ENCODE measurements at places on chromosomes 1 and 21.

DNA sequence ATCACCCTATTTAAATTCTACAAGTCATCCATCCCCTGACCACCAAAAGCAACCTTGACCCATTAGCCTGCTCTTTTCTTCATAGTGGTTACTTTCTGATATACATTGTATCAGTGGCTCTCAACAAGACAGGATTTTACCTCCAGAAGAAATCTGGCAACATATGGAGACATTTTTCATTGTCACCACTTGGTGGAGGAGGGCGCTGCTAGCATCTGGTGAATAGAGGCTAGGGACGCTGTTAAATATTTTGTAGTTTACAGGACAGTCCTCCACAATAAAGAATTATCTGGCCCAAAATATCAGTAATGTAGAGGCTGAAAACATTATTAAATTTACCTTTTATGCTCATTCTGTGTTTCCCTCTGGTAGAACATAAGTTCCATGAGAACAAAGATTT is 6.1 kb downstream of the HSPA13 start:
- DNase-seq: no peak

GRCh38 chr1:66176012-66176715 is 357.8 kb upstream of the SGIP1 start:
- DNase-seq: no peak

DNA sequence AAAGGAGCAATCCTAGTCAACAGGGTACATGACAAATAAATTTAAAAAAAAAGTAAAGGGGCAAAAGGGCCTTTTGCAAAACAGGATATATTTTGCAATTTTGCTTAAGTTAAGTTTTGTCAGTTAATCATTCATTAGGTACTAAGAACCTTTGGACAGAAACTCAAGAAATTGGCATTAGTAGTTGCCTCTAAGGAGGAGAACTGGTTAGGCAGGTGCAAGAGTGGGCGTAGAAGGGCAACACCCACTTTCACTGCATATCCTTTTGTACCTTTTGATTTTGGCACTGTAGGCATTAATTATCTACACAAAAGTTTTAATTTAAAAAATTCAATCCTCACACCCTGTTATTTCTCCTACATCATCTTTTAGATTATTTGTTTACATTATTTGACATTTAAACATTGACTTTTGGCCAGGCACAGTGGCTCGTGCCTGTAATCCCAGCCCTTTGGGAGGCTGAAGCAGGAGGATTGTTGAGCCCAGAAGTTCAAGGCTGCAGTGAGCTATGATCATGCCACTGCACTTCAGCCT is 4.3 kb downstream of the DDAH1 start:
- no peak for DNase-seq

- no peak for DNase-seq
Observed at GRCh38 chr1:168488138-168488537, 55.7 kb downstream of the XCL2 start.

GRCh38 chr1:174051956-174052355 is 29.8 kb upstream of the RC3H1 start:
- no peak for DNase-seq

DNA sequence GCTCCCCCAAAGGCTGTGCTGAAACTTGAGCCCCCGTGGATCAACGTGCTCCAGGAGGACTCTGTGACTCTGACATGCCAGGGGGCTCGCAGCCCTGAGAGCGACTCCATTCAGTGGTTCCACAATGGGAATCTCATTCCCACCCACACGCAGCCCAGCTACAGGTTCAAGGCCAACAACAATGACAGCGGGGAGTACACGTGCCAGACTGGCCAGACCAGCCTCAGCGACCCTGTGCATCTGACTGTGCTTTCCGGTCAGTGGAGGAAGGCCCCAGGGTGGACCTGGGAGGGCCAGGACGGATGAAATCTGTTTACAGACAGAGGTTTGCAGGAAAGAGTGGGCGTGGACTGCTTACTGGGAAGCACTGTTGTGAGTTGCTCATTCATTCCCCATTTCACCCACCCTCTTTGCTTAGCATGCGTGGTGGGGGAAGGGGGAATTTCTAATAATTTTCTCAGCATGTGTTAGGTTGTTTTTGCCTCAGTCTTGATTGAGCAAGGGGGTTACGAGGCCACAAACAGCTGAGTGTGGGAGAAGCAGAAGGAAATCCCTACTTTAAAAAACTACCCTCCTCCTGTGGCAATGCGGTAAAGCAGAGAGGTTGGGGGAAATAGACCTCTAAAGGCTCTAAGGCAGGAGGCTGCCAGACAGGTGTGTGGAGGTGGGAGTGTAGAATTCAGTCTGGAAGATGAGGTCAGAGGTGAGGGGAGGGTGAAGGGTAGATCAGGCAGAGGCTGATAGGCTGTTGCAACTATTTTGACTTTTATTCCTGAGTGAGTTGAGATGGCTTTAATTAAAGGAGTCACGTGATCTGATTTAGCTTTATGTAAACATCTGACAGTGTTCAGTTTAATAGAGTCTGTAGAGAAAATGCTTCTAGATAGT is 1.3 kb downstream of the FCGR2A start:
- no peak for DNase-seq

- DNase-seq: no peak
Observed at GRCh38 chr1:95230768-95231191, 3.2 kb upstream of the RWDD3 start.

DNA sequence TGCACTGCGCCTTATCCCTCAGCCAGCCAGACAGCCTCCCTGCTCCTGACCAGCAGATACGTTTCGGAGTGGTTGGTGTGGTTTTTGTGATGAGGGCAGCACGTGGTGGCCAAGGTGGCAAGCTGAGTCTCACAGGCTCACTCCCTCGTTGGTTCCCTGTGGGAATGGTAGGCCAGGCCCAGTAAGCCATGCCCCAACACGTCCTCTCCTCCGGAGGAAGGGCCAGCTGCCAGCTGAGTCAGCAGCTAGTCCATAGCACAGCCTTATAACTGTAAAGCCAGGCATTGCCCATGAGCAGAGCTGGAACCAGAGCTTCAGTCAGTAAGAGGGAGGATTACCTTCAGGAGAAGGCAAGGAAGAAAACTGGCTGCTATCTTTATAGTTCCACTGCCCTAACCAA is 29.5 kb downstream of the SZRD1 start:
- DNase-seq: no peak

- DNase-seq: no peak
Observed at GRCh38 chr1:208962867-208963266, 620.6 kb upstream of the CAMK1G start.

- no peak for DNase-seq
Observed at GRCh38 chr1:201180141-201180540, 10.5 kb upstream of the IGFN1 start.

- DNase-seq: no peak
Observed at GRCh38 chr21:34779860-34780259, 111.1 kb downstream of the CLIC6 start.

GRCh38 chr1:3858231-3858981 is 1.1 kb downstream of the DFFB start:
- no peak for DNase-seq

DNA sequence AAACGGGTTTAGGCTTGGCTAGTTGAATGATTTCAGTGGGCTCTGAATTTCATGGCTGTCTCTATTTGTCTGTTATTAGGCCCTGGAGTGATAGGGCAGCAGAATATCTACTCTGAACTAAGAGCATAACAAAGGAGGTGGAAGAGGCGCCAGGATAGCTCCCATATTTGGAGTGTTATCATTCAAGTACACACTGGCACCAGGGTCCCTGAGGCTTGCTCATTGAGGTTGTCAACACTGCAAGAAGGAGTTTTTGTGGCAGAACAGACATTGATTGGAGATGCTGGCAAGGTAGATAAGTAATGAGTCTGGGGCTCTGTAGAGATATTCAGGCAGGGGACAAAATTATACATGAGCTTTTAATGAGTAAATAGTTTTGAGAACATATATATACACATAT is 1748.4 kb downstream of the MRPL39 start:
- no peak for DNase-seq

- no peak for DNase-seq
Observed at GRCh38 chr1:116879478-116880133, 30.1 kb upstream of the PTGFRN start.

DNA sequence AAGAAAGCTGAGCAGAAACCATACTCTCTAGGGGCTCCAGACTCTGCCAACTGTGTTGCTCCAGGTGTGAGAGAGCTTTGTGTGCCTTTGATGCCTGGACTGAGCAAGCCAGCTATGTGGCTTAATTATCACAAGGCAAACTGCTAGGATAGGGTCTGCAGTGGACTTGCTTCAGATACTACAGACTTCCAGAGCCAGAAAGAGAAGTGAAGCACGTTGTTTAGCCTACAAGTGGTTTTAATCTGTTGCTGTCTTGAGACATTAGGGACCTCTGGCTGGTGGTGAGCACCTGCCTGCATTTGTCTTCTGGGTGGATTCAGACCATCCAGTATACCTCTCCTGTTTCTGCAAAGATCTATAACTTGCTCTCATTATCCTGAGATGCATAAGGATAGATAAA is 353.4 kb upstream of the PLXNA2 start:
- DNase-seq: no peak

DNA sequence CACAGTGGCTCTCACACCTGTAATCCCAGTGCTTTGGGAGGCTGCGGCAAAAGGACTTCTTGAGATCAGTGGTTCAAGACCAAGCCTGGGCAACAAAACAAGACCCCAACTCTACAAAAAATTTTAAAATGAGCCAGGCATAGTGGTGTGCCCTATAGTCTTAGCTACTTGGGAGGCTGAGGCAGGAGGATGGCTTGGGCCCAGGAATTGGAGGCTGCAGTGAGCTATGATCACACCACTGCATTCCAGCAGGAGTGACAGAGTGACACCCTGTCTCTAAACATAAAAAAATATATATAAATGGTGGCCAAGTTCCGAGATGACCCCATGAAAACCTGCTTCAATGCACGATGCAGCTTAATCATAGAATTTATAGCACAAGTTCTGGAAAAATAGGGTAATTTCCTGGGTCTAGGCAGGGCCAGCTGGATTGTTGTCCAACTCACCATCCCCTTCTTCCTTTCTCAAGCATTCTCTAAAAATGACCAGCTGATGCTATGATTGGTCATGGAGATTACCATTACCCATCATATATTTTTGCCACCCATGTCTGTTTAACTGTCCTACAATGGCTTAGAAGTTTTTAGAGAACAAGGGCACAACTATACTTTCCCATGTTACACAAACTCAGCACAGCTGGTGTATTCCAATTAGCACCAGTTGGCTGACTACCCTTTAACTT is 5.3 kb upstream of the GNPAT start:
- DNase-seq: no peak

DNA sequence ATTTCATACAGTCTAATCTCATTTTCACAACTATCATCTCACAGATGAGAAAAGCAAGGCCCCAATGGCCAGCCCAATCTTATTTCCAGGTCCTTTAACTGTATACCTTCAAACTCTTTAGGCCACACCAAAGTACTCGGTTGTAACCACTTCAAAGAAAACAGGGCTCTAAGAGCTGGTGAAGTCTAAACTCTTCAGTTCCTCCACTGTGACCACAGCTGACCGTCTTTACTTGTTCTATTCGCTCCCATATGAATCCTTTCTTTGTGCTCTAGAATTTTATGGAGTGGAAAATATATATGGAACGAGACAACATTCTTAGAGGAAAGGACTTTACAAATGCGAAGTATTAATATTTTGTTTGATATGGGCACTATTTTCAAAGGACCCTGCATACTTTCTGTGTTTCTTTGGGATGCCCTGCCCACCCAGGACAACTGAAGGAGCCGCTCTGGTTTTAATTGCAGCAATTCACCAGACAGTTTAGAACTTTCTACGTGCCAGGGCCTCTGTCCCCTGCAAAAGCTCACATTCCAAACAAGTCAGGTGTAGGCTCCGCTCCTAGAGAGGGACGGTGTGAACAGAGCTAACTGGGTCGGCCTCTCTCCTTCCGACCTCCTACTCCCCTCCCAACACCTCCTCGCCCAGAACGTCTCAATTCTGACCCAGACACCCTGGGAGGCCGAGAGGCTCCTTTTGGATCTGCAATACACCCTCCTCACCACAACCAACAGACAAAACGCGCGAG is 15.7 kb downstream of the IER5 start:
- no peak for DNase-seq

GRCh38 chr1:14784790-14785773 is 186.6 kb downstream of the KAZN start:
- DNase-seq: no peak

DNA sequence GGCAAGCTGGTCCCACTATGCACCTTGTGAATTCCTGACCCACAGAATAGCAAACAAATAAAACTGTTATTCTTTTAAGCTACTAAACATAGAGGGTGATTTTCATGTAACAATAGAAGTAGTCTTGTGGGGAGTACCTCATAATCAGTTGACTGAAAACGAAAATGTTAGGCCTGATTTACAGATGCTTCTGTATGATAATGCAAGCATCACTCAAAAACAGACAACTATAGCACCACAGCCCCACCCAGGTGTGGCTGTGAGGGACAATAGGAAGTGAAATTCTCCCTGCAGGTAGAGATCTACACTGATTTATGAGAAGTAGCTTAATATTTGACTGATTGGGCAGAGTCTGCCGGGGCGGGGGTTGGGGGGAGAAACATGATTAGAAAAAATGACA is 26.5 kb upstream of the KRTAP19-8 start:
- DNase-seq: no peak

GRCh38 chr1:227453631-227454355 is 109.6 kb upstream of the ZNF678 start:
- DNase-seq: no peak

GRCh38 chr1:40818264-40818961 is 34.8 kb downstream of the KCNQ4 start:
- DNase-seq: peak; percentile 72

- no peak for DNase-seq
Observed at GRCh38 chr1:17671314-17671705, 83.8 kb upstream of the ACTL8 start.

DNA sequence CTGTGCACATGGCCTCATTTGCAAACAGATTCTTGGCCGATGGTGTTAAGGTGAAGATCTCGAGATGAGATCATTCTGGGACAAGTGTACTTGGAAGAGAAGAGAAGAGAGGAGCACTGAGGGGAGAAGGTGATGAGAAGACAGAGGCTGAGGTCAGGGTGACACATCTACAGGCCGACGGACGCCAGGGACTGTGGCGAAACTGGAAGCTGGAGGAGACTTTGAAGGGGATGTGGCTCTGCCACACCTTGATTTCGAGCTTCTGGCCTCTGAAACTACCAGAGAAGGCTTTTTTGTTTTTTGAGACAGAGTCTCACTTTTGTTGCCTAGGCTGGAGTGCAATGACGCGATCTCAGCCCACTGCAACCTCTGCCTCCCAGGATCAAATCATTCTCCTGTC is 137.5 kb upstream of the TMEM51 start:
- DNase-seq: no peak

GRCh38 chr1:185087101-185087500 is 41.7 kb downstream of the RNF2 start:
- DNase-seq: no peak
